Left colon (tissue), 2 donors: ENCODE measurements at places on chromosomes 11 and 22. TPM values are rescaled to one million over a fixed set of nuclear protein-coding genes. Genes with fewer than 3 reads are reported as not detected.

- DNase-seq, result no peak
Observed at GRCh38 chr11:87092159-87092558, 54.4 kb downstream of the TMEM135 start.

The CD151 gene
- total RNA-seq, result 443 TPM

GRCh38 chr11:65786008-65786785, 666 bp upstream of the OVOL1 start:
- no peak for DNase-seq

The LMNTD2 gene
- 13.6 TPM for total RNA-seq

The SPI1 gene
- total RNA-seq, result 5.0 TPM

The TBX1 gene
- 1.9 TPM for total RNA-seq

DNA sequence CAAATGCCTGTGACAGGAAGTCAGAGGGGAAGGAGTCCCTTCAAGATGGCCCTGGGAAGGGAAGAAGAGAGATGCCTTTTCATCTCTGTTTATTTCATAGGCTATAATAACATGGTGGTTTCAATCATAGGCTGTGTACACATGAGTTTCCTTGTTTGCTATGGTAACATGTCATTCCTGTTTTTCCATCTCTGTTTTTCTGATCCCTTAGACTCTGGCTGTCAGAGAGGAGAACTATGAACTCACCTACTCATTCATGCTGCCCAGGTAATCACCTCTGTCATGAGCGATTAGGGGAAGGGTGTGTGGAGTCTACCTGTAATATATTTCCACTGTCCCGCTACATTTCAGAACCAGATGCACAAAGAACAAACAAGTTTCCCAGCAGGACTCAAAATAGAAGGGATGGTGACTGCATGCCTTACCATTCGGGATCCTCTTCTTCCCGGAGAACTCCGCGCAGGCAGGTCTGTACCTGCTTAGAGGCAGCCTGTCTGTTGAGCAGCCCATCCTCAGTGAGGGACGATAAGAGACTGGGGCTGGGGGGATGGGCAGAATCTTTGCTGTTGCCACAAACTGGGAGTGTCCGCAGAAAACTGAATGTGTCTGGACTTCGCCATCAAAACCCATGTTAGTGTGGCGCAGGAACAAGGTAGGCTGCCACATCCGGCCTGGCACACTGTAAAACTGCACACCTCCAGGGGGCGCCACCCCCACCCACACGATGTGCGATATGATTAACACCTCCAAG, 7.1 kb upstream of the PEX26 start:
- DNase-seq, result no peak

- DNase-seq, result no peak
Observed at GRCh38 chr11:88252208-88252607, 77.0 kb upstream of the RAB38 start.

DNA sequence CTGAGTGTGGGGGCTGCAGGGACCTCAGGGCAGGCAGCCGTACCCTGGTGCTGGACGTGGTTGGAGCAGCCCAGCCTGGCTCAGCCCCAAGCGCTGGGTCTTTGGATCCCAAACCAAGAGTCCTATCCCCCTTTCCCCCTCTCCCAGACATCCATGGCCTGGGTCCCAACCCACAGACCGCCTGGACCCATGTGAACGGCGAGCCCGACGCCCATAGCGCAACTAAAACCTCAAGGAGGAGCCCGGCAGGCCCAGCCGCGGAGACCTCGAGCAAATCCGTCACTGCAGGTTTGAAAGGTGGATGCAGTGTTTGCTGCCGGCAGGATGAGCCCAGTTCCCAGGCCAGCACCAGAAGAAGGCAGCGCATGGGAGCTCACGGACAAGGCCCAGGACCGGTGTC, 337.0 kb downstream of the BRD1 start:
- no peak for DNase-seq

DNA sequence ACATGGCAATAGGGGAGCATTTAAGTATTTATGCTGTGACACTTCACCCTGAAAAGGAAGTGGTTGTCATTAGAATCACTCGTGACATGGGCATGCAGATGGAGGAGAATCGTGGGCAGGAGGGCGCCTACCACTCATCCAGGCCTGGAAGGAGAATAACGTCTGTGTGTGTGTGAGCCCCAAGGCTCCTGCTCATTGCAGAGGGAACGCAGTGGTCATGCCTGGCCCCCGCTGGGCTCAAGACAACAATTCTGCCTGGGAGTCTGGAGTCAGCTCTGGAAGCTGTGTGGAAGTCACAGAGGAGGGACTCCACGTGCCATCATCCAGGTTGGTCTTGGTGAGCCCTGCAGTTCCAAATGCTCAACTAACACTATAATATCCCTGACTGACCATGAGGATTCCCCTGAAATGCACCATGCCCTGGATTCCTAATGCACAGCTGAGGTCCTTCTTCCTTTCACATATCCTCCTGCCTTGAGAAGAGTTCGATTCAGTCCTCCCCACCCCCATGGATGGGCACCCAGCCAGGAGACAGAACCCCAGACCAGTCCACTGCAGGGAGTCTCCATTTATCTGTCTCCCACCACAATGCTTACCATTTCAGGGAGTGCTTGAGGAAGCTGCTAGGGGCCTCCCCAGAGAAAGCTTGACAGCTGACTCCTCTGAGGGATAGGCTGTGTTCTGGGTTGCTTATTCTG, 446.9 kb upstream of the B3GAT1 start:
- DNase-seq, result no peak

DNA sequence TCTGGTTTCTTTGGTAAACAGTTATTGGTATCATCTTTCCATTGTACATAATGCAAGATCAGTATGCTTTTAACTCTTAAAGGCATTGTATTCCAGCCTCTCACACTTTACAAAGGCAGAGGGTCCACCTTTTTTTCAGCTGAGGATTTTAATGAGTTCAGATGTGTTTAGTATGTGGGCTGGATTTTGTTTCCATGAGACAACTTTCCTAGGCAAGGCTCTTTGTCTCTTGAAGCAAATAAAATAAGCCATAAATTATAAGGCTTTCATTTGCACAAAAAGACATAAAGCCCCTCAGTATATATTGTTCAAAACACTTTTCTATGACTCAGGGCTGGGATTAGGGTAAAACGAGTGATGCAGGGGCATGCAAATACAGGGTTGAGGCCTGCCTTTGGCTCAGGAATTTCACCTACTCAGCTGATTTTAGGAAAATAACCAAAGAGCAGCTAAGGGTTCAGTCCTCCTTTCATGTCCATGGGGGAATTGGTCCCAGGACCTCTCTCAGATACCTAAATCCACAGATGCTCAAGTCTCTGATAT, 7.6 kb downstream of the MMP20 start:
- DNase-seq, result no peak

The PTPRCAP gene
- total RNA-seq, result 11.2 TPM

The MGAT3 gene
- total RNA-seq, result 10.7 TPM

The FGF4 gene
- total RNA-seq, result not detected

GRCh38 chr11:116503216-116504160, 269.3 kb downstream of the BUD13 start:
- DNase-seq, result no peak

The UPK3A gene
- total RNA-seq, result not detected

DNA sequence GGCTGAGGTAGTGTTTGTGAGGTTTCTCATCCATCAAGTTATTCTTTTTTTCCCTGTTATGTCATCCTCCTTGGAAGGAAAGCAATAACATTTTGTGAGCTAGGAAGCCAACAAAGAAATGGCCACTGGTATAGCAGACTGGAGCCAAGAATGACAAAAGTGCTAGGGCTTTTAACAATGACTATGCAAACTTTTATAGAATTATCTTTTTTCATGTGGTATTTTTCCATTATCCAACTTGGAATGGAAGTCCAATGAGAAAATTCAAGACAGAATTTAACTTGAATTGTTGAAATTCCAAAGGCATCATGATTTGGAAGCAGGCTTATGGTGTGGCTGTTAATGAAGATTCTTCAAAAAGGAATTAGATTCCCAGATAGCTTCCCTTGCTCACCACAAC, 216.4 kb upstream of the PDGFD start:
- DNase-seq, result no peak

The FGF3 gene
- total RNA-seq, result not detected

GRCh38 chr22:41917375-41917902, 2.6 kb upstream of the SHISA8 start:
- no peak for DNase-seq

DNA sequence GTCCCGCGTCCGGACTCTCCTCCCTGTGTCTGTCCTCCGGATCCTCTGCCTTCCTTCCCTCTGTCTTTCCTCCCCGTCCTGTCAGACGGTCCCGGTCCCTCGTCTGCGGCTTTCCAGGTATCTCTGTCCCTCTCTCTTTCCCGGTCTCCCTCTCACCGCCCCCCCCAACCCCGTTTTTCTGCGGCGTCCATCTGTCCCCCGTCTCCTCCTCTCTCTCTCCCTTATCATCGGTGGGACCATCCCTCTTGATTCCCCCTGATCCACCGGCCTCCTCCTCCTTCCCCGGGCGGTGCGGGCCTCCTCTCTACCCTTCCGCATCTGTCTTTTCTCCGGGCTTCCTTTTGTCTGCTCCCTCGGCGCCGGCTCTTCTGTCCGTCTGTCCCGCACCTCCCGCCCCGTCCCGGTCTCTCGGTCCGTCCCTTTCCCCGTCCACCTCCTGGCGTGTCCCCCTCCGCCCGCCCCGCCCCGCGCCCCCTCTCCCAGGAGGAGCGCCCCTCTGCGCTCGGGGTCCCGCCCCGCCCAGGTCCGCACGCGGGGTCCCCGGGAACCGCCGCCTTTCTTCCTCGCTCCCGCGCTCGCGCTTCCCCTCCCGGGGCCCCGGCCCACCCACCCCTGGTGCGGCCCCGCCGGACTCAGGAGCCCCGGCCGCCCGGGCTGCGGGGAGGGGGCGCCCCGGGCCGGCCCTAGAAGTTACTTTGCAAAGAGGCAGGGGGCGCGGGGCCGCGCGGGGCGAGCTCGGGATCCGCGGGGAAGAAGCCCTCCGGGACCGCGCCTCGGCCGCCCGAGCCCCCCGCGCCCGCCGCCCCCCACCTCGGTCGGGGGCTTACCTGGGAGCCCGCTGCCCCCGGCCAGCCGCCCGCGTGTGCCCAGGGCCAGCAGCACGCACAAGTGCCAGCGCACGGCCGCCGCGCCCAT, 568 bp downstream of the SCUBE1 start:
- no peak for DNase-seq

- no peak for DNase-seq
Observed at GRCh38 chr11:61332281-61332796, 566 bp downstream of the DDB1 start.

DNA sequence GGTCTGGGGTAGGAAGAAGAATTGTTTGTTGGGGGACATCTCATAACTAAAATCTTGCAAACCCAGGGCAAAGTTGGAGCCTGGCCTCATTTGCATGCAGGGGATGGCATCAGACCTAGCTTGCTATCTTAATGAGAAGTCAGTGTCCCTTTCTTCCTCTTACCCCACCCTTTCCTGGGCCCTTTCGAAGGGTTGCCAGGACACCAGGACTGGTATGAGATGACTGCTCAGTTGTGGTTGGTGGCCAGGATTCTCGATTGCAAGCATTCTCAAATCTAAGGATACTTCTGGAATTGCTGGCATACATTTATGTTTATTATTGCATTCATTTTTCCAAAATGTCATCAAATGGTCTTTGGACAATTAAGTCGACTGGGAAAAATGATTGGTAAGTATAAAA, 131.0 kb downstream of the SLC1A2 start:
- no peak for DNase-seq

- no peak for DNase-seq
Observed at GRCh38 chr11:67705264-67705663, 30.8 kb upstream of the ALDH3B2 start.

GRCh38 chr11:86103808-86104207, 34.9 kb upstream of the PICALM start:
- no peak for DNase-seq

DNA sequence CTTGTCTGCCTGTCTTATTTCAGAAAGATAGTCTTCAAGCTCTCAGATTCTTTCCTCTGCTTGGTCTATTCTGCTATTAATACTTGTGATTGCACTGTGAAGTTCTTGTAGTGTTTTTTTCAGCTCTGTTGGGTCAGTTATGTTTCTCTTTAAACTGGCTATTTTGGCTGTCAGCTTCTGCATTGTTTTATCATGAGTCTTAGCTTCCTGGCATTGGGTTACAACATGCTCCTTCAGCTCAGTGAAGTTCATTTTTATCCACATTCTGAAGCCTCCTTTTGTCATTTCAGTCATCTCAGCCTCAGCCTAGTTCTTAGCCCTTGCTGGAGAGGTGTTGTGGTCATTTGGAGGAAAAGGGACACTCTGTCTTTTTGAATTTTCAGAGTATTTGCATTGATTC, 15.5 kb upstream of the DEPDC7 start:
- no peak for DNase-seq

The B3GAT3 gene
- total RNA-seq, result 27.0 TPM

The CD248 gene
- 4.5 TPM for total RNA-seq

- no peak for DNase-seq
Observed at GRCh38 chr11:61873588-61874376, 17.6 kb downstream of the FADS3 start.

DNA sequence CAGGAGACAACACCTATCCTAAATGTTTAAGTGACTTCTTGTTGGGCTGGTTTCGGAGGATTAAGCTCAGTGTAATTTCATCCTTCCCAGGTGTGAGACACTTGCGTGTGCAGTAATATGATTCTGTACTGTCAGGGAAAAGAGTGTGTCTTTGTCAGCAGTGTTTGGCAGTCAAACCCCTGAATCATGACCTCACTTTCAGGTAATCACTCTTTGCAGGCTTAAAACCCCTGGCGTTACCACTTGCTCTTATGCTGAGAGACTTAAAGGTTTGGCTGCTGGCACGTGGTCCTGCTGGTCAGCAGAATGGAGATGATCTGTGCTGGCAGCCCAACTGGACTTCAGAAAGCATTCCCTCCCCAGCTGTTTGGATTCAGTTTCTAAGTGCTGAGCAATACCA, 56.1 kb downstream of the APIP start:
- no peak for DNase-seq

- DNase-seq, result no peak
Observed at GRCh38 chr22:20988573-20989322, 6.7 kb downstream of the LZTR1 start.

DNA sequence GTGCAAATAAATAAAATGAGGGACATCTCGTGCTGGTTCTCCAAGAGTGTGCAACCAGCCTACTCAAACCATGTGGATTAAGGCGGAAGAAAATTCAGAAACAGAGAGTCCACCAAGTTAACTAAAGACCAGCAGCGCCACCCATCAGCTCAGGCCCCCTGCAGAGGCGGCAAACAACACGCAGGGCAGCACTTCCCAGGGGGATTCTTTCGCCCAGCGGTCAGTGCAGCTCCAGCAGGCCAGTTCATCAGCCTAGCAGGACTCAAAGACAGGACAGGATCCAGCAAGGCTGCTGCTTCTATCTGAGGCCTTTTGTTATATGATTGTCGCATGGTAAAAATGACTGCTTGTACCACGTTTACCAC, 51.7 kb downstream of the PACSIN2 start:
- no peak for DNase-seq

The SLC1A2 gene
- 0.43 TPM for total RNA-seq

DNA sequence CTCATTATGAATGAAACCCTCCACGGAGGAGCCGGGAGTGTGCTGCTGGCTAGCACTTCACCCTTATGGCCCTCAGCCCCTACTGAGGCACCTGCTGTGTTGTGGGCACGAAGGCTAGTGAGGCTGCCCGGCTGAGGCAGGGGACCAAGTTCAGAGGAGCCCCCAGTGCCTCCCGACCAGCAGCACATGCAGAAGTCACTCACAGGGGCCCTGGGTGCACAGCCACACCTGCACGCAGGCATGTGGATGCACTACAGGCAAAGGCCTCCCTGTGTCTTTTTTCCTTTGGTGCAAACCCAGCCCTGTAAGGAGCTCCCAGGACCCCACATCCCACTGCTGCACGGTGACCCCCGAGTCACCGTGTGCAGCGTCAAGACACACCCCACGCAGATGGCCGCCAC, 261.5 kb downstream of the BRD1 start:
- DNase-seq, result no peak
